Prostate gland (tissue), 2 donors: ENCODE measurements at places on chromosomes 7 and 10. TPM values are rescaled to one million over a fixed set of nuclear protein-coding genes. Genes with fewer than 3 reads are reported as not detected.

GRCh38 chr10:72104472-72105097 lies 16.2 kb upstream of the SPOCK2 start:
- no peaks in the 10 kb centered on the region for H3K36me3 ChIP-seq
- H3K27me3 ChIP-seq = no peaks in the 10 kb centered on the region
- H3K4me1 ChIP-seq = no peaks in the 10 kb centered on the region

- H3K4me3 ChIP-seq = no peak overlapping the region
- no peaks in the 10 kb centered on the region for H3K27me3 ChIP-seq
- H3K4me1 ChIP-seq = peaks cover 10% of the 10 kb centered on the region
Observed at GRCh38 chr7:1567049-1567771, 2.6 kb downstream of the PSMG3 start.

DNA sequence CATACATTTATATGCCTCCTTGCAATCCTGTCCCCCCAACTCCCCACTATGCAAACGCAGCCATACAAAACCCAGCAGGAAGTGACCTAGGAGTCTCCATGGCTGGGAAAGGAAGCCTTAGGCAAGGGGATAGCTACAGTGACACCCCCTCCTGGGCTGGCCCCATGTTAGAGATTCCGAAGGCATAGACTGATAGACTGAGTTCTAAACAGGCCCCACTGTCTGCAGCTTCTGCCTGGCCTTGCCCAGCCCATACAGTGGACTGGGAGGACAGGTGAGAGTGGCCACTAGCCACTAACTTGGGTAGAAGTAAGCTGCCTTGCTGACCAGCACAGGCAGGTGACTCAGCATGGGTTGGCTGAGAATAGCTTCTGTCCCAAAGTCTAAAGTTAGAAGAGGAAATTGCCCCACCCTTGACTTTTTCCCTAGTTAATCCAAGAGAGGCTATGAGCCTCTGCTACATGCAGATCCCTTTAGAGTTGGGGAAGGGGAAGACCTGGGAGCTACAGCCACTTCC lies 106.3 kb downstream of the C10orf105 start:
- no peak for DNase-seq
- H3K36me3 ChIP-seq = no peaks in the 10 kb centered on the region
- H3K4me3 ChIP-seq = no peak overlapping the region
- H3K27me3 ChIP-seq = no peaks in the 10 kb centered on the region
- no peaks in the 10 kb centered on the region for H3K4me1 ChIP-seq

GRCh38 chr10:2476218-2476811 lies 591.0 kb upstream of the PFKP start:
- no peaks in the 10 kb centered on the region for H3K4me1 ChIP-seq
- no peaks in the 10 kb centered on the region for H3K36me3 ChIP-seq
- DNase-seq = no peak
- no peak overlapping the region for H3K27ac ChIP-seq
- H3K4me3 ChIP-seq = no peak overlapping the region
- H3K27me3 ChIP-seq = no peaks in the 10 kb centered on the region

DNA sequence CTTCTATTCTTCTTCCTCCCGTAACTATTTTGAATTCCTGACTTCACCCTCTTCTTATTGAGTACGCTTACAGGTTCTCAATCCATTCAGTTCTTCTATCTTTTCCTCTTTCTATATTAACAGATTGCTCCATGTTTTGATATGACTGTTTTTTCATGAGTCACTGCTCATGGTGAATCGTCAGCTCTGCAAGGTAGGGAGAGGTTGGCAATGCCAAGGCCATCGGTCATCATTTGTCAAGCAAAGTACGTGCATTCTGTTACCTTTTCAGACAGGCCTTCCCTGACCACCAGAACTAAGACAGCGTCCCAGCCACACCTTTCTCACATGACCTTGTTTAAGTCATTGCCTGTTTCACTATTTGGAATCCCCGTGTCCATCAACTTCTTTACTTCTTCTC lies 1001.9 kb upstream of the SORCS1 start:
- no peak overlapping the region for H3K27ac ChIP-seq
- no peaks in the 10 kb centered on the region for H3K27me3 ChIP-seq
- no peaks in the 10 kb centered on the region for H3K36me3 ChIP-seq
- no peak for DNase-seq
- H3K4me1 ChIP-seq = no peaks in the 10 kb centered on the region

DNA sequence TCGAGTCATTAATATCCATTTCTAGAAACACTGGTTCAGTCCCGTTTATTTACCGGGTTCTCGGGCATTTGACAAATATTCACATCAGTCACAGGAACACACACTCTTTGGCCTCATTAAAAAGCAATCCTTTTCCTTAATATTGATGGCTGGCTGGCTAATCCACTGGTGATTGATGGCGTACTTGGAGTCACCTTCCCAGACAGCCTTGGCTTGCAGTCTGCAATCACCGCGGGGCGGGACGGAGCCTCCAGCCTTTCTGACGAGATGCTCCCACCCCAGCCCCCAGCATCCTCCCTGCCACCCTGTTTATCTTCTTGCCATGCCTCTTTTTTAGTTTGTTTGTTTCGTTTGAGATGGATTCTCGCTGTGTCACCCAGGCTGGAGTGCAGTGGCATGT lies 36.6 kb downstream of the SRRM3 start:
- H3K27me3 ChIP-seq = peaks cover 4% of the 10 kb centered on the region
- no peaks in the 10 kb centered on the region for H3K4me1 ChIP-seq
- no peak for DNase-seq
- H3K27ac ChIP-seq = no peak overlapping the region

DNA sequence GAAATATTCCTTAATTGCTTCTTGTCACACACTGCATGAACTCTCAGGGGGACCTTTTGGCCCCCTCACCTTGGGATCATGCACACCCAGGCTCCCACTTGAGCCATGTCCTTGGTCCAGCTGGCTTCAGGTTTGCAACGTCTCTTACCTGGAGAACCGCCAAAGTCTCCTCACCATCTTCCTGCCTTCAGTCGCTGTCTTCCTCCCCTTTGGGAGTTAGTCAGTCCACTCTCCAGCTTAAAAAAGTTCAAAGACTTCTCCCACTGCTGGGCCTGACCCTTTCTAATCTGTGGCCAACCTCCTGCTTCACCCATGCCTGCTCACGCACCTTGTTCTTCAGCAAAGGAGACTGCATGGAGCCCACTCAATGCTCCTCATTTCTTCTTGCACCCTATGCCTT lies 82.6 kb upstream of the LRRC4 start:
- no peaks in the 10 kb centered on the region for H3K4me1 ChIP-seq
- H3K27ac ChIP-seq = no peak overlapping the region

- H3K27ac ChIP-seq = no peak overlapping the region
- peak overlapping the region; percentile 22 for H3K4me3 ChIP-seq
- H3K36me3 ChIP-seq = no peaks in the 10 kb centered on the region
- DNase-seq = no peak
- no peaks in the 10 kb centered on the region for H3K27me3 ChIP-seq
- no peaks in the 10 kb centered on the region for H3K4me1 ChIP-seq
Observed at GRCh38 chr7:78769481-78770101, 683.9 kb downstream of the MAGI2 start.

DNA sequence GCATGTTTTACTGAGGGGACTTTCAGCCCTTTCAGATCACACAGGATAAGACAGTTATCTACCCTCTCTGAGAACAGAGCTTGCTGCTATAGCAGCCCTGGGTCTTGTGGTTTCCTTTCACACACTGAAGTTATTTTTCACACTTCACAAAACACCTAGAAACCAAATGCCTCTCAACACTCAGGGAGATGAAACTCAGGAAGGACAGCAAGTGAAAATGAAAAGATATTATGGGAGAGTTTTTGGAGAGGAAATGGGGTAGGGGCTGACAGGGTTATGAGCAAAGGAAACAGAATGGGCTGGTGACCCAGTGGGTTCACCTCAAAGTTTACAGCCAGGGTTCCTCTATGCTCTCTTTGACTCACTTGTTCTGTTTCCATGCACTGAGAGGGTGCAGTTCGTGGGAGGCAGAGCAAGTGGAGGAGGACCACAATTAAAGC lies 17.0 kb upstream of the GIMAP2 start:
- H3K4me3 ChIP-seq = no peak overlapping the region
- no peaks in the 10 kb centered on the region for H3K27me3 ChIP-seq
- H3K36me3 ChIP-seq = no peaks in the 10 kb centered on the region
- no peaks in the 10 kb centered on the region for H3K4me1 ChIP-seq
- H3K27ac ChIP-seq = no peak overlapping the region

- no peaks in the 10 kb centered on the region for H3K36me3 ChIP-seq
- H3K4me1 ChIP-seq = no peaks in the 10 kb centered on the region
- DNase-seq = no peak
- H3K4me3 ChIP-seq = no peak overlapping the region
- peak overlapping the region; percentile 78 for H3K27ac ChIP-seq
Observed at GRCh38 chr10:122102869-122103525, 114.0 kb downstream of the TACC2 start.

- no peaks in the 10 kb centered on the region for H3K4me1 ChIP-seq
- H3K36me3 ChIP-seq = no peaks in the 10 kb centered on the region
- no peak overlapping the region for H3K27ac ChIP-seq
- no peak for DNase-seq
- no peak overlapping the region for H3K4me3 ChIP-seq
- no peaks in the 10 kb centered on the region for H3K27me3 ChIP-seq
Observed at GRCh38 chr7:51590746-51591145, 274.1 kb upstream of the COBL start.

DNA sequence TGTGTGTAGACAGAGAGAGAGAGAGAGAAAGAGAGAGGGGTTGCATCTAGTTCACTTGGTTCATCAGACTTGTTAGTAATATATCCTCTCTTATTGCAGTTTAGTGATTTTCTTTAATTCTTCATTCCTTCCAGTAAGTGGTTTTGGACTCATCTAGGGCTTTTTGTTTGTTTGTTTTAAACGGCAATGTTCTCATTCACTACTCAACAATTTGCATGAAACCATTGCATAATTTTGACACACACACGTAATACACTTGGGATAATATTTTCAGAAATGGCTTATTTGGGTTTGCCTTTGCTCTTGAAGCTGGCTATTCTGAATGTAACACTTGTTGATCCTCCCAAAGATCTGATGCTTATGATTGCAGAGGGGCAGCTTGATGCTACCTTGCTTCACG lies 16.4 kb upstream of the ZNF32 start:
- no peaks in the 10 kb centered on the region for H3K36me3 ChIP-seq
- H3K4me3 ChIP-seq = no peak overlapping the region
- peaks cover 2% of the 10 kb centered on the region for H3K27me3 ChIP-seq
- no peak overlapping the region for H3K27ac ChIP-seq
- DNase-seq = no peak

- no peaks in the 10 kb centered on the region for H3K27me3 ChIP-seq
- H3K36me3 ChIP-seq = no peaks in the 10 kb centered on the region
Observed at GRCh38 chr7:108118959-108119358, 11.2 kb downstream of the LAMB4 start.

GRCh38 chr10:34075254-34075926 lies 739.7 kb downstream of the PARD3 start:
- H3K4me1 ChIP-seq = no peaks in the 10 kb centered on the region
- H3K27ac ChIP-seq = no peak overlapping the region
- no peak overlapping the region for H3K4me3 ChIP-seq
- no peaks in the 10 kb centered on the region for H3K36me3 ChIP-seq
- H3K27me3 ChIP-seq = no peaks in the 10 kb centered on the region

GRCh38 chr7:43703573-43703972 lies 25.8 kb downstream of the COA1 start:
- no peak overlapping the region for H3K27ac ChIP-seq
- no peaks in the 10 kb centered on the region for H3K36me3 ChIP-seq
- DNase-seq = no peak
- H3K27me3 ChIP-seq = no peaks in the 10 kb centered on the region
- H3K4me1 ChIP-seq = no peaks in the 10 kb centered on the region

- no peaks in the 10 kb centered on the region for H3K36me3 ChIP-seq
- DNase-seq = no peak
- no peaks in the 10 kb centered on the region for H3K4me1 ChIP-seq
- H3K27me3 ChIP-seq = no peaks in the 10 kb centered on the region
- no peak overlapping the region for H3K4me3 ChIP-seq
- no peak overlapping the region for H3K27ac ChIP-seq
Observed at GRCh38 chr10:7277867-7278266, 133.0 kb downstream of the SFMBT2 start.

GRCh38 chr10:126646110-126646509 lies 24.4 kb downstream of the C10orf90 start:
- H3K36me3 ChIP-seq = no peaks in the 10 kb centered on the region
- no peak overlapping the region for H3K27ac ChIP-seq
- DNase-seq = no peak

DNA sequence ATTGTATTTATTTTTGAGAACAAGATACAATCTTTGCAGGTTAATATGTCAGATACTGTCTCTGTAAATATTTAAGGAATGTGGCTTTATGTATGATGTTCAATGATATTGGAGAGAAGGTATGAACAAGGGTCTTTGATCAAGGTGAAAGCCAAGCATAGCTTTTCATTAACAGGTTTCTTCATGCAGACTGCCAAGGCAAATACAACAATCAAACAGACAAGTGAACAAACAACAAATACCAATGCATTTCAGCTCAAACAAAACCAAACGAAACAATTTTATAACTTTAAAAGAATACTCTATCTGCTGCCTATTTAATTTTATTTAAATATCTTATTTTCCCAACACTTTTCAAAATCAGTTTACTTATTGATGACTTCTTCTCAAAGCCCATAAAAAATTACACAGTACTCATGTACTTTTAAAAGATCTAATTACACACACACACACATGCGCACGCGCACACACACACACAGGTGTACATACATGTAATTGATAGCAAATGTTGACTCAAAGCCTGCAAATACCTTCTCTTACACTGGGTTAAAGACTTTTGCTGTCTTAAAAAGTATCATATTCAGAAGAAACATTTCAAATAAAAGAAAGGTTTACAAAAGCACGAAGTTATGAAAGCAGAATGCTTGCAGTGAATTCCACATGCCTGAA lies 201.1 kb upstream of the CCDC6 start:
- no peaks in the 10 kb centered on the region for H3K27me3 ChIP-seq
- no peak overlapping the region for H3K4me3 ChIP-seq
- no peak for DNase-seq
- H3K36me3 ChIP-seq = no peaks in the 10 kb centered on the region

GRCh38 chr7:155717010-155717744 lies 72.7 kb downstream of the RBM33 start:
- no peak overlapping the region for H3K27ac ChIP-seq
- H3K27me3 ChIP-seq = no peaks in the 10 kb centered on the region

- no peaks in the 10 kb centered on the region for H3K27me3 ChIP-seq
- H3K27ac ChIP-seq = no peak overlapping the region
- H3K36me3 ChIP-seq = no peaks in the 10 kb centered on the region
- no peak overlapping the region for H3K4me3 ChIP-seq
- DNase-seq = no peak
- no peaks in the 10 kb centered on the region for H3K4me1 ChIP-seq
Observed at GRCh38 chr7:142932386-142933091, 1.0 kb downstream of the TRPV5 start.

PGAM2 gene
- 9.7 TPM for total RNA-seq

ADAM22 gene
- 8.4 TPM for total RNA-seq

MUC12 gene
- 4.0 TPM for total RNA-seq

GPR85 gene
- total RNA-seq = 2.6 TPM

SLC26A3 gene
- 3.3 TPM for total RNA-seq

FAM25C gene
- total RNA-seq = not detected

EXOC4 gene
- 48.9 TPM for total RNA-seq

CALHM1 gene
- not detected for total RNA-seq

OR2A1 gene
- not detected for total RNA-seq

TLX1 gene
- total RNA-seq = 0.34 TPM

NUTM2E gene
- total RNA-seq = not detected

ITGA8 gene
- total RNA-seq = 10.3 TPM

LIPJ gene
- total RNA-seq = 0.09 TPM

NEUROD6 gene
- not detected for total RNA-seq

AS3MT gene
- 17.4 TPM for total RNA-seq

EN2 gene
- 0.45 TPM for total RNA-seq

BLNK gene
- 4.8 TPM for total RNA-seq

GIMAP8 gene
- total RNA-seq = 6.5 TPM
